Fibroblast of skin of abdomen (primary cell): ENCODE measurements at places on chromosomes 3 and 15.

DNA sequence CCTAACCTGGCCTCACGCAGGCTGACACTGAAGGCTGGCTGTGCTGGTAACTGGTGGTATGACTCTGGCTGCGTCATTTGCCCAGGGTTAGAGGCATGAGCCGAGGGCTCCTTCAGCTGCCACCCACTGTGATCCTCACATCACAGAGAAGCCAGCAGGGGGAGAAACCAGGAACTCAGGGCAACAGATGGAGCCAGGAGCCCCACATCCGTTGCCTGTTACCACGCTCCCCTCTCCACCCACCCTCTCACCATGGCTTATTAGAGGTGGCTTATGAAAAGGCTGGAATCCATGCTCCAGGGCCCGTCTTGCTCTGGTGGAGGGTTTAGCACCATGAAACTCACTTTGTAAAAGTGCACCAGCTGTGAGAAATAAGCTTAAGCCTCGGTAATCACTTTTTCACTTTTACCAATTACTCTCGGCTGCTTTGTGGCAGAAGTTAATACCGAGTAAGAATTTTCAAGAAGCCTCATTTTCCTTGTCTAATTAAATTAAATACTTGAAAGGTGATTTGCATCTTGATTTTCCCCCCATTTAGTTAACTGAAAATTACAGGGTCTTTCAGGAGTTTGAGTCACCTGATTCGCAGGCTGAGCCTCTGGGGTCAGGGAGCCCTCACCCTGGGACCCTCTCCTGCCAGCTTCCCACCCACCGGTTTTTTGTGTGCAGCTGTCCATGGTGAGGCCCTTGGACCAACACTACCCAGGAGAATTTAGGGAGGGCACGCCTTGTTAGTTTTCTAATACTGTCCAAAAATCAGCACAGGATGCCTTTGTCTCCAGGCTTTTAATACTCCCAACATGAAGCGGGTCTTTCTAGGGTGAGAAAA, 60.9 kb downstream of the ASB7 start:
- peak; percentile 39 for DNase-seq

DNA sequence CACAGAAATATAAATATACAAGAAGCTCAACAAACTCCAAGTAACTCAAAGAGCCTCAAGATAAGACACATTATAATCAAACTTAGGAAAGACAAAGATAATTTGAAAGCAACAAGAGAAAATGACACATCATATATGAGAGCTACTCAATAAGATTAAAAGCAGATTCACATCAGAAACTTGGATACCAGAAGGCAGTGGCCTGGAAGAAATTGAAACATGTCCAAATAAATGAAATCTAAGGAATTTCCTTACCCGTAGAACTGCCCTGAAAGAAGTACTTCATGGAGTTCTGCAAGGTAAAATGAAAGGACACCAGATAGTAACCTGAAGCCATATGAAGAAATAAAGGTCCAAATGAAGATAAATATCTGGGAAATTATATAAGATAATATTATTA, 113.9 kb downstream of the LSAMP start:
- peak; percentile 46 for DNase-seq

GRCh38 chr3:52784931-52785590, 7.7 kb downstream of the ITIH1 start:
- no peak for DNase-seq

DNA sequence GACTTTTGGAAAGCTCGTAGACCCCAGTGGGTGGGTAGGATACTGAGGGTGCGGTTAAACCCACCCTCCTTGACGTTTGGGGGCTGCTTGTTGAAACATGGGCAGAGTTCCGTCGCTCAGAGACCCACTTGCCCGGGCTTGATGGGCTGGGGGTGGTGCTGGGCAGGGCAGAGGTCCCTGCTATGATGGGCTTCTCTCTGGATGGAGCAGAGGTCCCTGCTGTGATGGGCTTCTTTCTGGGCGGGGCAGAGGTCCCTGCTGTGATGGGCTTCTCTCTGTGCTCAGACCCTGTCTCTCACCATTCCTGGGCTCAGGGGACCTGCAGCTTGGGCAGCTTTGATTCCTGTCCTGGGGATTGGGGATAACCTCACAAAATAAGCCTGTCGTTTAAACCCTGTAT, 45.2 kb downstream of the FBLN2 start:
- no peak for DNase-seq

DNA sequence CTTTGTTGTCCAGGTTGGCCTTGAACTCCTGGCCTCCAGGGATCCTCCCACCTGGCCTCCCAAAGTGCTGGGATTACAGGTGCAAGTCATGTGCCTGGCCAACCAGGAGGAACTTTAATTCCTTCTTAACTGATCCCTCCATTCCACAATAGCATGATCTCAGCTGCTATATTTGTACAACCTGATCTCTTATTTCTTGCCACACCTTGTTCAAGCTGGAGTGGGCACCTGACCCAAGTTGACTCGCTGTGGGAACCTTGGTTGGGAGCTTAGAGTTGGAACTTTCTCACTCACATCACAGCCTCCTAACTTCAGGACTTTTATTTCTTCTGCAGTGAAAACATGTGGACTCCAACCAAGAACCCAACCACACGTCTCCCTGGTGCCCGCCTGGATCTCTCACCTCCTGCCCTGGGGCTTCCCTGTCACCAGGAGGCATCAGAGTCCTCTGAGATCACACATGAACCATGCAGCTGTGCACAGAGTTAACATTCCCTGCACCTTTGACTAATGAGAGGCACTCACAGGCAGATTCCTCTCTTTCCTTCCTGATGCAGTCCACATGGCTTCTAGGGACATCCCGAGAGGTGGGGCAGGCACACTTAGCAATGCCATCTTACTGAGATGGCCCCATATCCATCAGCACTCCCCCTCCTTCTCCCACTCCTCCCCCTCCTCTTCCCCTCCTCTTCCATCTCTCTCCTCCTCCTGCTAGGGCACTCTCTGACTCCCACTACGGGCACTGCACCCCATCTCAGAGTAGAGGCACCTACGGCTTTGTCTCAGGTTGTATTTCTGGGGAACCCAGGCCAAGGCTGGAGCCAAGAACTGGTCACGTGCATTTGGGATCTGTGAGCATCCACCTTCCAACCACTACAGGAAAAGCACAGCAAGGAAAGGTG, 9.7 kb upstream of the CYFIP1 start:
- no peak for DNase-seq

- peak; percentile 85 for DNase-seq
Observed at GRCh38 chr3:127074900-127075360, 92.0 kb downstream of the PLXNA1 start.

DNA sequence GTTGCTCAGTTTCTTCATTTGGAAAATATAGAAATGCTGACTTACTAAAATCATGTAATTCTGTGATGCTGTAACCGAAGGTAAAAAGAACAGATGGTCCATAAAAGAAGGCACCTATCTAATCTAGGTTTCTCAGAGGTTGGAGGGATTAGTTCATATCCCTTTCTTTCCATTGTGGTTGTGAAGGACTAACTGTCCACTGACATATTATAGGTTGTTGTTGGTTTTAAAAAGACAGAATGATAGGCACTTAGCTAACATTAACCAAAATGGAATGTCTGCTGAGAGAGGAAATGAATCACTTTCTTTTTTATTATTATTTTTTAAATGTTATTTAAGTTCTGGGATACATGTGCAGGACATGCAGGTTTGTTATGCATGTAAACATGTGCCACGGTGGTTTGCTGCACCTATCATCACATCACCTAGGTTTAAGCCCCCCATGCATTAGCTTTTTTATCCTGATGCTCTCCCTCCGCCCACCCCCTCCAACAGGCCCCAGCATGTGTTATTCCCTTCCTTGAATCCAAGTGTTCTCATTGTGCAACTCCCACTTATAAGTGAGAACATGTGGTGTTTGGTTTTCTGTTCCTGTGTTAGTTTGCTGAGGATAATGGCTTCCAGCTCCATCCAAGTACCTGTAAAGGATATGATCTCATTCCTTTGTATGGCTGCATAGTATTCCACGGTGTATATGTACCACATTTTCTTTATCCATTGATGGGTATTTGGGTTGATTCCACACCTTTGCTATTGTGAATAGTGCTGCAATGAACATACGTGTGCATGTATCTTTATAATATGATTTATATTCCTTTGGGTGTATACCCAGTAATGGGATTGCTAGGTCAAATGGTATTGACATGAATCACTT, 45.8 kb downstream of the ALDH1A2 start:
- peak; percentile 63 for DNase-seq

DNA sequence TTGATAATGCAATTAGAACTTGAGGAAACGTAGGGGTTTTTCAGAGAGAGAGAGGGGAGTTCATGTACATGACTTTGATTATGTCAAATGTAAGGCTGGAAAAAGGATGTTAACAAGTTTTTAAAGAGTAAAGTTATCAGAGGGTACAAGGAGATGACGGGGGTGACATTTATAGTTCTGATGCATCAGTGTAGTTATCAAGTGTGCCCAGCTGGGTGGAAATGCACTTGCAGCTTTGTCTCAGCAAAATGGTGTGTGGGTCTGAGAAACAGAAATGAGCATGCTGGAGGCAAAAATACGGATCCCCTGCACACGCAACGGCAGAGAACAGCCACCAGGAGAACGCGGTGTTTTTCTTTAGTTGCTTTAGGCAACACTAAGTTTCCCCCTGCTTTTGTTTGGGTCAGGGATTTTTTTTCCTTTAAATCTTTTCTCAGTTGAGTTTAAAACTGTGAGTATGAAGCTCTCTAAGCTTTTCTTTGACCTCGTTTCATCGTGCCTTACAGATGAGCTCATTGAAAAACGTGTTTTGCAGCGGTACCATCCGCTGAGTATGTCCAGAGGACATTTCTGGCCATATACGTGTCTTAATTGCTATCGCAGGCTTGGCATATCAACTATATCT, 205.4 kb downstream of the PDZRN3 start:
- DNase-seq, result peak; percentile 74

- no peak for DNase-seq
Observed at GRCh38 chr3:113079218-113079961, 88.6 kb downstream of the GTPBP8 start.

DNA sequence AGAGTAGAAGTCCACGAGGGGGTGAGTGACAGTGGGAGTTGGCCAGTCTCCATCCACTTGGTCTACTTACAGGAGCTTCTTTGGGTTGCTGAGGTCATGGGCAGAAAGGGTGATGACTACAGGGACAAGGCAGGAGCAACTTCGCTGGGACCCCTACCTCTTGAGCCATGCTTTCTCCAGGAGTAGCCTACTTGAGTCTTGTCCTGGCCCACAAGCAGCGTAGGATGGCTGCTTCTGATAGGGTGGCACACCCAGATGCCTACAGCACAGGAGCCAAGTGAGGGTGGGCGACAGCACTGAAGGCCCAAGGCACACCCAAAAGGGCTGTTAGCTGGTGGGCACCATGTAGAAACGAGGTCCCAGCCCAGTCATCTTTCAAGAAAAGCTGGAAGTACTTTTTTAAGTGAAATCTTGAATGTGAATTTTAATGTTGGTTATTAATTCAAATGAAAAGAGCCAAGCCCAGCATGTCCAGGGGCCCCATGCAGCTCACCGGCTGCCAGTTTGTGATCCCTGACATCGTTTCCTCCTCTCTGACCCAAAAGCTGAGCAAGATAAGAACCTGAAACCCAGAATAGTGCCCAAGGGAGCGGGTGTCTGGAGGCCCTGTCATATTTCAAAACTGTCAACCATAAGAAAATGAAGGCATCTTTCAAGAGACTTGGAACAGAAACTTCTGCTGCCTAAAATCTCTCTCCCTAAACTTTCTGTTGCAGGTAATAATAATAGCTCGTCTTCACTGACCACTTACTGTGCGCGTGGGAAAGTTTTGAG, 2.2 kb upstream of the CPEB1 start:
- DNase-seq, result no peak

- DNase-seq, result peak; percentile 52
Observed at GRCh38 chr3:127820221-127820825, 2.0 kb downstream of the MGLL start.

- DNase-seq, result no peak
Observed at GRCh38 chr3:13145826-13146642, 72.8 kb upstream of the IQSEC1 start.

DNA sequence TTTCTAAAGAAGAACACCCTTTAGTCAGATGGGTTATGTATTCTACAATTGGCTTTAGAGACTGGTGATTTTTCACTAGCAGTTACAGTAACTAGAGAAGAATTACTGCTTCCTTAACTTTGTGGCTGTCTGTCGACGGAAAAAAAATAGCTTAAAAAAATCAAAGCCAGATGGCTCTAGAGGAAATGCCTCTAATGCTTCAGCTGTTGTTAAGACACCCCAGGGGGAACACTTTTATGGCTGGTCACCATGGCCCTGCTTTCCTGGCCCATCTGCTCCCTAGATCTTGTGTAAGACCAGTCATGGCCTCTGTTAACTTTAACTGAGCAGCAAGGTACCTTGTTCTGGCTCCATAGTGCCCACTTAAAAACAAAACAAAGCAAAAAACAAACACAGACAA, 198.6 kb upstream of the PLSCR5 start:
- peak; percentile 99 for DNase-seq

DNA sequence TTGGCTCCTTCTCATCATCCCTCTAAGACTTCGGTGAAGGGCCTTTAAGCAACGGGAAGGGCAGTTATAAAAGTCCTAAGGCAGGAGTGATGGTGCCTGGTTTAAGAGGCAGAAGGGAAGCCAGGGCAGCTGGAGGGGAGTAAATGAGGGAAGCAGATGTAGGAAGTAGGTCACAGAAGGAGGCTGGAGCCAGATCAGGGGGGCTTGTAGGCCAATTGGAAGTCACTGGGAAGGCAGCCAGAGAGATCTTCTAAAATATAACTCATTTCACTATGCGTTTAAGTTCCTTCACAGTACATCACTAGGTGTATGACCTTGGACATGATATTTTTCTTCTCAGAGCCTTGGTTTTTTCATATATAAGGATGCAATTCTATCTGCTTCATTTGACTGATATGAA, 94.7 kb downstream of the MYH15 start:
- no peak for DNase-seq

GRCh38 chr15:99409560-99409959, 156.2 kb upstream of the MEF2A start:
- DNase-seq, result no peak

GRCh38 chr3:43998370-43998835, 243.3 kb upstream of the TOPAZ1 start:
- no peak for DNase-seq

- DNase-seq, result no peak
Observed at GRCh38 chr3:10552631-10552943, 47.2 kb upstream of the ATP2B2 start.

- DNase-seq, result no peak
Observed at GRCh38 chr3:186775999-186776398, 7.4 kb upstream of the EIF4A2 start.

- no peak for DNase-seq
Observed at GRCh38 chr3:140911822-140912221, 29.8 kb upstream of the SLC25A36 start.

DNA sequence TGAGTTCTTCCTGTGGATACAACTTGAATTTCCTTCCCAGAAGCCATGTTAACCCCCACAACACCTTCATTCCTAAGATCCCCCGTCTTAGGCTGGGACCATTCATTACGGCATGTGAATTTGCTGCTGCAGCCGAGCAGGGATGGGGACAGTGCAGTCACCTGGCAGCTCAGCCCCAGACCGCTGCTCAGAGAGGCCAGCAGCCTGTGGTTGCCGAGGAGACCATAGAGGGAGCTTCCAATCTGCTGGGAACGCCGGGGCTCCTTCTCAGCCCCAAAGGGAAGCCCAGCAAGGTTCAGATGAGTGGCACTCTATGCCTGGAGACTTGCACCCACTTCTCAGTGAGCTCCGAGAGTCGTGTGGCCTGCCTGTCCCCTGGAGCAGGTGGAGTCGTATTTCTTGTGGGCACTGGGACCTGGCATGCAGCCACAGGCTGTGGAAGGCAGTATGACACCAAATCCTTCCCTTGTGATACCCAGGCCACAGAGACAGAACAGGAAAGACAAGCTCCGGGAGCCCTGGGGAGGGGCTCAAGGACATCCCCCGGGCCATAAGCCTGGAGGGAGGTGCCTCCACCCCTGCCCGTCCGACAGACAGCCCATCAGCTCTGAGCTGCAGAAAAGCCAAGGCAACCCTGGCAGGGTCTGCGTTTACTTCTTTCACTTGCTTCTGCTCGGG, 167.3 kb downstream of the FAM43A start:
- no peak for DNase-seq
